ENCODE measurements at places on chromosomes 5 and 9.

DNA sequence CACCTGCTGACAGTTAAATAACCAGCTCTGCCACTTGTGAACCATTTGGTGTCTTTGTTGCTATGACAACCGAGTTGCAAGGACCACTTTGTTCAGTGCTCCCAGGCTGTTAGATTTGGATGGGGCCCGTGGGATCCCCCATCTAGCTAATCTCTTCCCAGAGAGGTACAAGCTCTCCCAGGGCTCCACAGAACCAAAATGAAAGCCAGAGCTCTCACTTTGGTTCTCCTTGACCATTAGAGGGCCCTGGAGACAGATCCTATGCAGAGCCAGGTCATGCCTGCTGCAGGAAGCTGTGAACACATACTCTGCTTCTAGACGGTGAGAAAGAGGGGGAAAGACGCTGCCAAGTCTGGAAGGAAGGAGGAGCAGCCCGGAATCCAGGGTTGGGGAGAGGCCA, 224.6 kb downstream of the GABBR2 start:
- DNase-seq: no peak

GRCh38 chr9:124359426-124359825, 55.8 kb downstream of the PSMB7 start:
- DNase-seq: no peak

GRCh38 chr5:141186897-141187512, at the start of gene PCDHB9:
PCDHB9 (plus strand) TSS chr5:141187161; CDS start chr5:141187319, 158 bp downstream.
- DNase-seq: no peak

- no peak for DNase-seq
These were observed 24.9 kb upstream of the ELAVL2 start for GRCh38 chr9:23850690-23851629.

DNA sequence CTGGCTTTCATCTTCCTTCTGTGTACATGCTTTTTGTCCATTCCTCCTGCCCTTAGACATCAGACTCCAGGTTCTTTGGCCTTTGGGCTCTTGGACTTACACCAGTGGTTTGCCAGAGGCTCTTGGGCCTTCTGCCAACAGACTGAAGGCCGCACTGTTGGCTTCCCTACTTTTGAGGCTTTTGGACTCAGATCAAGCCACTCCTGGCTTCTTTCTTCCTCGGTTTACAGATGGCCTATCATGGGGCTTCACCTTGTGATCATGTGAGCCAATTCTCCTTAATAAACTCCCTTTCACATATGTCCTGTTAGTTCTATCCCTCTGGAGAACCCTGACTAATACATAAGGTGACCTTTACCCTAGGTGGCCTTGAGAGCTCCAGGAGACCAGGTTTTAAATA, 189.1 kb upstream of the CCNG1 start:
- DNase-seq: no peak

DNA sequence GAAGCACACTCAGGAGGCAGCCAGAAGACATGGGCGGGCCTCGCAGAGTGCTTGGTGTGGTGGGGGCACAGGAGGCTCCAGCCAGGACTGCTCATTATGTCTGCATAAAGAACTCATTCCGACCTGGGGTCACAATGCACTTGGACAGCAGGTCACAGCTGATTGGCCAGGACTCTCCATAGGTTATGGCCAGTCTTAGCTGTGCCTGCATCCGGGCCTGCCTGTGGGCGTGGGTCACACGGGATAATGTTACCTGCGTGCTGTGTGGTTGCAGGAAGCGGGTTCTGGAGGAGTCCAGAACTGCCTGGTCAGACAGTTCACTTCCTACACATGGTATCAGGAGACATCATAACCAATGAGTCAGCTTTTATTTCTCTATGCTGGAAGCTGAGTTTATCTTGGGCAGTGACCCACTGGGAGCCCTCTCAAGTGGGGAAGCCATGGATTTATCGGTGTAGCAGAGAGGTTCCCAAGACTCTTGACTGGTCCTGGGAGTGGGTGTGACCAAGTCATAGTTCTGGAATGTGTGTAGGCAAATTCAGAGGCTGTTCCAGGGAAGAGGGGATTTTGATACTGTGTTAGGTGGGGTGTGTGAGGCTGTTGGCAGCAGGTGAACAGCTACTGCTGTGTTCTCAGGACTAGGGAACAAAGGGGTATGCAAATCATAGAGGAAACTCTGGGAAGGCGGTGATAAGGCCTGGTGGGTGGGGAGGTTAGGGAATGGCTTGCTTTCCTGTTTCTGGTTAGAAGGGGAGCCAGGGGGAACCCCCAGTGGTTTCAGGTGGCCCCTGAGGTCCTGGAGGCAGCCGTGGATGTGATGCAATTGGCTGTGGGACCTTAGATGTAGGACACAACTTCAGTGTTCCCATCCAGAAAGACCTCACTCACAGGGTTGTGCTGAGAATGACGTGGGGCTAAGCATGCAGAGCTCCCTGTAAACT, 51.3 kb downstream of the ARHGEF37 start:
- no peak for DNase-seq

DNA sequence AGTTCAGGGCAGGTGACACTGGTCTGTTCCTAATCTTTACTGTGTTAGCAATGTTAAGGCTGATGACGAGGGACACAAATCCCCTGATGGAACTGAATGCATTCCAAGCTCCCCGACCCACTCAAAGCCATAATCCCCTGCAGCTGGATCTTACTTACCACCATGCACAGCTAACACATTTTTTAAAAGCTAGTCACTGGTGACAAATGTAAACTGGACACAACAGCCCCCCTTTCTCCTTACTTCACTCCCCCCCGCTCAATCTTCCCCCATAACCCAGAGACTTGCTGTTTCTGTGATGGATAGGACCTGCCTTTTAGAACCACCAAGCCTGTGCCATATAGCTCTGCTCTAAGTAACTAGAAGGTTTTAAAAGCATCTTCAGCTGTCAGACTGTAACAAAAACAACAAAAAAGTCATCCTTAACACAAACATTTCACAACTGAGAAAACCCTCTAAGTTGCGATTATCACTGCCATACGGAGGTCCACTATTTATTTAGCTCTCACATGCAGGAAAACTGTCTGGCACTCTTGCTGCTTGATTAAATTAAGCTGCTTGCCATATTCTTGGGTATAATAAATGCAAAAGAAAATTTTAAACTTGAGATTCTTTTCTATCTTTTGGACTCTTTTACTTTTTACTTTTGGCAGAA, 44.4 kb downstream of the BNC2 start:
- no peak for DNase-seq

- DNase-seq: peak; percentile 88
These were observed 387.4 kb downstream of the ACTL7B start for GRCh38 chr9:108468364-108468763.

- DNase-seq: no peak
These were observed 92.8 kb downstream of the ANKH start for GRCh38 chr5:14778792-14779070.

DNA sequence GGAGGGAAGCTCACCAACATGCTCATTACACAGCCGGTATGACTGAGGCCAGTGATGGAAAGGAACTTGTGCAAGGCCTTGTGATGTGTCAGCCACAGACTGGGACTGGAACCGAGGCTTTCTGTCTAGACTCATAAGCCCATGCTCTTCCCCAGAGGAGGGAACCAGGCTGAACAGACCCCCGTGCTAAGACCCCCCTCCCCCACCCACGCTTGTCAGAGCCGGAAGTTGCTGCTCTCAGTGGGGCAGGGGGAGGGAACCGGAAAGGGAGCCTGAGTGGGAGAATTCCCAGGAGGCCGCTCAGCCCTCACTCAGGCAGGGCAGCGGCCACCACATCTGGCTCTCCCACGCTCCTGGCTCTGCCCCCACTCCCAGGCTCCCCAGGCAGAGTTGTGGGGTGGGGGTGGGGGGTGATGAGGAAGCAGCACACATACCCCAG, 4.1 kb upstream of the PDGFRB start:
- DNase-seq: no peak

- DNase-seq: no peak
These were observed 151.9 kb downstream of the NTRK2 start for GRCh38 chr9:84821431-84821830.

GRCh38 chr5:119614838-119615237, 14.5 kb upstream of the FAM170A start:
- no peak for DNase-seq

DNA sequence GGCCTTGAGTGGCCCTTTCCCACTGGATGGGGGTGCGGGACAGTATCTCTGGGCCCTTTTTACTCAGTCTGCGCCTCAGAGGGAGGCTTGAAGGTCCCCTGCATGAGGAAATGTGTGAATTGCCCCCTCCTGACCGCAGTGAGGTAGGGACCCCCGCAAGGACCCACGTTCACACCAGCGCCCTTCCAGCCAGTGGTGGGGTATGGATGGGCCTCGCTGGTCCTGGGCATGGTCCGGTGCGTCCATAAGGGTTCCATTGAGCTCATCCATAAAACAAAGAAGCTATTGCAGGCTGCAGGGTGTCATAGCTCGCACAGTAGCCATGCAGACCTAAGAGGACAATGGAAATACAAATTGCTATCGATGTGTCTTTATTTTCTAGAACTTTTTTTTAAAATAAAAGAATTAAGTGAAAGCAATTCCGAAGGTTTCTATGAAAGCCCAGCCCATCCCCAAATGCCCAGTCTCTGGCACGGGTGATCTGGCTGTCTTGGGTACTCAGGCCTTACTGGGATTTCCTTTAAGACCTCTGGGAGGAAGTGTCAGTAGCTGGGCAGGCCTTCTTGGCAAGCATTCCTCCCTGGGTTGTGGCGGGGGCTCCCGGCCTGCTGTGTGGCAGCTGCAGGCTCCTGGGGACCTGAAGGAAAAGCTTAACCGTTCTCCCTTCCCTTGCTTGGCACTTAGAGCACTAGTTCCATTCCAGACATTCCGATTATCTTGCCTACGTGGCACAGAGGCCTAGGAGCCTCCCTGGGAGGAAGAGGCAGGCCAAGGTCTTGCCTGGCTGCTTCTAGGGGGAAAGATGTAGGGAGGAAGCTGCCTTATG, 1.5 kb upstream of the SEMA5A start:
- DNase-seq: no peak

Measured in HT-29 (cell line).